ENCODE measurements at places on chromosomes 7 and 10.

- DNase-seq, result no peak
Measured at GRCh38 chr7:99679400-99680191, at the start of gene CYP3A5. Gene CYP3A5, minus strand, starts transcription at chr7:99679996. Its CDS starts 100 bp downstream, at chr7:99679896.

- DNase-seq, result no peak
Measured at GRCh38 chr7:152893801-152894294, 134.3 kb downstream of the ACTR3B start.

- DNase-seq, result no peak
Measured at GRCh38 chr10:16367621-16368292, 69.1 kb upstream of the PTER start.

DNA sequence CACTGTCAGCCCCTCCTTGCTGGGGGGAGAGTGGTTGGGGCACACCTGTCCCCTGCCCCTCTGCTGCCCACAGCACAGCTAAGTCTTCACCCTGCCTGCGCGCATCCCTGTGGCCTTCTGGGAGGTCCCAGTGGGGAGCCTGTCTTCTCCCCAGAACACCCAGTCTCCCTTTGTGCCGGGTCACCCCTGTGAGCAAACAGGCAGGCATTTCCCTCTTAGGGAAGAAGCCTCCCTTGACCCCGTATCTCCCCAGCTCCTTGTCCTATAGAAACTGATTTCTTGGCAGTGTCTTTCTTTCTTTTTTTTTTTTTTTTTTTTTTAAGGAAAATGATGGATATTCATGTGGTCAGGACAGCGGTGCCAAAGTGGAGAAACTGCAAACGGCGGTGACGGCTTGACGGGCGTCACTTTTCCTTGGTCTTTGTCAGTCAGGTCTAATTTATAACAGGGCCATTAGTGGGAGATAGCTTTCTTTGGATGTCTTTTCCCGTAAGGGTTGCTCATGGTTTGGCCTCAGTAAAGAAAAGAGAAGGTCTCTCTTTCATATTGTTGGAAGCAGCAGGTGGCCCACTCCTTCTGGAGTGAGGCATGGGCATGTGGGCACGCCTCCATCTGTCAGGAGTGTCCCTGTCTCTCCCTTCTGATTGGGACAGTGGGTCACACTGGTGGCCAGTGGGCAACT is 115.3 kb downstream of the NKX6-2 start:
- DNase-seq, result peak; percentile 10

DNA sequence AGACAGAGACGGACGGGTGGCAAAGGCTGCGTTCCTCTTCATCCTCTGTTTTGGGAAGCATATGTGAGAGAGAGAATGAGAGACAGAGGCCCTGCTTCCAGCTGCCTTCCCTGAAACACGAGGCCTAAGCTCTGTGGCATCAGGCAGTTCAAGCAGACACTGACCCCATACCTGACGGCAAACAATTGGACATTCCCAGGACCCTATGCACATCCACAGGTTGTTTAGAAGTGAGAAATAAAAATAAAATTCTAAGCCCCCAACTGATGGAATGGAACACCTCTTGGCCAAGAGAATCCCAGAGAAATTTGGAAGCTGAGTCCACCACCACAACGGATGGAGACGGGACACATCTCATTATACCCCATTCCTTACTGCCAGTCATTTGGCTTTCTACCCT is 105.3 kb downstream of the CPXM2 start:
- DNase-seq, result no peak

GRCh38 chr7:74474271-74474865 is 20.7 kb downstream of the GTF2IRD1 start:
- peak; percentile 55 for DNase-seq

DNA sequence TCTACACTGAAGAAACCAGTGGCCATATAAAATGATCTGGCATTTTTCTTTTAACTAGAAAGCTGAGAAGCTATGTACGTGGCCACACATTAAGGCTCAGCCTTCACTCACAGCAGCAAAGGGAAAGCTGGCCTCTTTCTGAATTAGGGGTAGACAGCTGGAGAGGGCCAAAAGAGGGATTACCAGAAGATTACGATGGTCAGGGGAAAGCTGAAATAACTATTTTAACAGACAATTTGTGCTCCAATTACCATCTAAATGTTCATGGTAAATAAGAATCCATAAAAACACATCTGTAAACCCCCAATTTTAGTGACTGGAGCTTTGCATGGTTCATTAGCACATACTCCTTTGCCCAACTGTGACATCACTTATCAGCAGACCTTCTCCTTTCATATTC is 314.3 kb downstream of the HPSE2 start:
- no peak for DNase-seq

GRCh38 chr7:155796381-155797261 is 15.6 kb downstream of the SHH start:
- peak; percentile 37 for DNase-seq

DNA sequence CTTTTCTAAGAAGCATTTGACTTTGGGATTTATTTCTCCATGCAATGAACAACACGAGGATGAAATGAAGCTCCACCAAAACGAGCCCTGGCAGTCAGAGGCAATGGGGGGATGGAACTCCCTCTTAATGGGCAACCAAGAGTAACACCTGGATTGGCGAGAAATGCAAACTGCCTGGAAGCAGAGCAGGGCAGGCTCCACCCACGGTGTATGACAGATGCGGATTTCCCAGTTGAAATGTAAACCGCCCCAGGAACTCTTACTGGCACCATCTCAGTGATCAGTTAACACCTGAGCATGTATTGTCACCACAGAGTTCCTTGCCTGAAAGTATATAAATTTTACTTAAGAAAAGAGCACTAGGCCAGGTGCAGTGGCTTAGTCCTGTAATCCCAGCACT is 47.3 kb upstream of the AUTS2 start:
- DNase-seq, result no peak

DNA sequence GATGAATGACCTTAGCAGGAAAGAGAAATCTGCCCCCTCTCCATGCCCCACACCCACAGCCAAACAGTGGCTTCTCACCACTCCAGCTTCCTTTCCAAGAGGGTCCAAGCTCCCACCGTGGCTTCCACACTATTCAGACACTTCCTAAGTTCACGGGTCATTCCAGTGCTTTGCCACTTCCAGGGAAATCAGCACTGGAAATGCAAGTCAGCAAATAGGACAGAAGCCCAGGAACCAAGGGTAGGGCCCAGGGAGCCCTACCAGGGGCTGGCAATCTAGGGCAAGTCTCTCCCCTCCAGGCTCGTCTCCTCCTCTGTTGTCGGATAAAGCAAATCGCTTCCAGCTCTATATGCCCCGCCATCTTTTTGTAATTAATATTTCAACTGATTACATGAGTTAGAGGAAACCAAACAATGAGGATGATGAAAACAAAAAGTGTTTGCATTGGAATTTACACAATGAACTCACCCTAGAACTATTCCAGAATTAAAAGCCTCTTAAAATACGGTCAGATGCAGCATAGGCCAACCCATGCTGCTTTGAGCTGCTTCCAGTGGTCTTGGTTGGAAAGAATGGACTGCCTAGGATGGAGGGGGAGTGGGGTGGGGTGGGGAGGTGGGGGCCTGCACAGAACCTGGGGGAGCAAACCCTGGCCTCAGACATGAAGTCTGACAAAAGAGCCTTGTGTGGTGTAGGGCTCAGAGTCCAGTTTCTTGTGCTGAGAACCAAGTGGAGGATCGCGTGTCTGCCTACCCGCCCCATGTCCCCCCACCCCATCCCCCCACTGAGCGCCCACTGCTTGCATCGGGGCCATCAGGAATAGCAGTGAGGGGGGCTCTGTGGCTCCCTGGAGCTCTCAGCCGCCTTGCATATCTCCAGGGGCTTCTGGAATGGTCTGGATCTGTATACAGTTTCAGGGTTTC is 74.6 kb upstream of the CPXM2 start:
- DNase-seq, result no peak

GRCh38 chr10:4141471-4141870 is 356.5 kb upstream of the KLF6 start:
- peak; percentile 30 for DNase-seq

DNA sequence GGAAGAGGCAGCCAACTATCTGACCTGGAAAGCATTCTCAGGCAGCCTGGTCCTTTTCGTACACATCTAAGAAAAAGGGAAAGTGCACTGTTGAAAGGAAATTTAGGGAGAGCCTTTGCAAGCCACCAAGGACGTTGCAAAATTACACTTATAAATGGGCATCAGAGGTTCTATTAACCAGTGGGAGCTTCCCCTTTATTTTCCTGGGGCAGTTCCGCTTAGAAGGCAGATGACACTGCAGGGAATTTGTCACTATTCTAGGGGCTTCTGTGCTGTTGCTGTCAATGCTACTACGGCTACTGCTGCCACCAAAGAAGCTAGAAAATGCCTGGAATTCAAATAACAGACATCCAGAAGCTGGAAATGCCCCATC is 79.6 kb upstream of the AUTS2 start:
- no peak for DNase-seq

DNA sequence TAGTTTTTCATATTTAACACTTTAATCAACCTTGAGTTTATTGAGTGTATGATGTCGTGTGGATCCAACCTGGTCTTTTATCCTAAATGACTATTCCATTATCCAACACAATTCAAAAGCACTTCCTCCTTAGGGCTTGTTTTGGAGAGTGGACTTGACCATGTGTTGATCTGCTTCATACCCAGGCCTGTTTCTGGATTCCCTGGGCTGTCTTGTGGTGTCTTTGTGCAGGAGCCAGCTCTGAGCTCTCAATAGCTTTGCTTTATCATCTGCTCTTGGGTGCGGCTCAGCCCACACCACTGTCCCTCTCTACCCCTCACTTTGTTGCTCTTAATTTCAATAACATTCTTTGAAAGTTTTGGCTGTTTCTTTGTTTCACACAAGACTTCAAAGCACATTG is 70.9 kb upstream of the CHST15 start:
- no peak for DNase-seq

GRCh38 chr10:124791547-124792348 is at the start of gene EEF1AKMT2:
Gene EEF1AKMT2, minus strand, starts transcription at chr10:124791887. Its CDS starts 54 bp downstream, at chr10:124791833.
- peak; percentile 89 for DNase-seq

DNA sequence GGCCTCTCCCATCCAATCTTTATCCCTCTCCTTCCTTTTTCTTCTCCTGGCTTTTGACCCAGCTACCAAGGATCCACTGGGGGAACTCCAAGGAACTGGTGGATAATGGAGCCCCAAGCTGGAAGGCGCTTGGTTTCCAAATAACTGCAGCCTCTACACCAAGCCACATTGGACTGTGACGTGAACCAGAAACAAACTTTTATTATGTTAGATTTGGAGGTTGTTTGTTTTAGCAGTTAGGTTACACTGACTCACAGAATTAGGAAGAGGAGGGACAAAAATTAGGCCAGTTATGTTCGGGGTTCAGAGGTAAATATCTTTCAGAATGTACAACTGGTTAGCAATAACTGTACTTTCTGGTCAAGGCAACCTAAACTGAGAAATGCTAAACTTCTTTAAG is 21.3 kb upstream of the ANK3 start:
- no peak for DNase-seq

DNA sequence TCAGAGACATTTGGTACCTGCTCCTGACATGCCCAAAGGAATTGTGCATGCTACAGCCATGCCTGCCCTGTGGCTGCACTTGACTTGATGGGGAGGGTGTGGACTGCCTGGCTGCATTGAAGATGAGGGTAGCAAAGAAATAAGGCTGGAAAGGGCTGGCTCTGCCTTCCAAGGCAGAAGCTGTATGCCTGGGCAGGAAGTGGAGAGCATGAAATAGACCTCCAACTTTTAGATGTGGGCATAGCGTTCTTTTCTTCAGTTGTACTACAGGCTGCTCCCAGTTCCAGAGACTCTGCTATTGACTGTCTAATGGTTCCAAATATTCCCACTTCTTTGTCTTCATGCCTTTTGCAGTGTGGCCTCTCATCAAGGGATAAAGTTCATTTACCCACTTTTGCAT is 3.0 kb downstream of the C10orf120 start:
- DNase-seq, result no peak

DNA sequence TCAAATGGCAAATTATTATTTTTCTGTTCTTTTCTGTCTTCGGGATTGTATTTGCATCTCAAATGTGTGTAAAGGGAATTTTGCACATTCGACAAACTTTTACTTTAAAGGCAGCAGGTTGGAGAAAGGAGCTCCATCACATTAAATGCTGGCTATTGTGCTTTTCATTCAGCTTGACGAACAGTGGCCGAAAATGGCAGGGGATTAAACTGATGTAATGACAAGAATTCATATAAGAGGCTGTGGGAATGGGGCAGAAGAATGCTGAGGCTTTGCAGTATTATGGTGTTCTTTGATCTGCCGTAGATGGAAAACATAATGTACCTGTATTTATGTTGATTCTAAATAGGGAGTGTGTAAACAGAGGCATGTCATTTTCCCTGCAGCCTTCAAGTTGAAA is 376.0 kb downstream of the LRMDA start:
- no peak for DNase-seq

GRCh38 chr7:81430761-81431160 is 339.1 kb downstream of the HGF start:
- DNase-seq, result no peak
